ENCODE measurements at places on chromosomes 3 and 15. TPM values are rescaled to one million over a fixed set of nuclear protein-coding genes. Genes with fewer than 3 reads are reported as not detected.

The RETNLB gene
- not detected for total RNA-seq

The UBP1 gene
- 48.0 TPM for total RNA-seq

The GALNT15 gene
- 93.0 TPM for total RNA-seq

The PRRT3 gene
- total RNA-seq = 5.4 TPM

The OSBPL10 gene
- total RNA-seq = 9.5 TPM

The CHRNB4 gene
- total RNA-seq = not detected

The RBPMS2 gene
- not detected for total RNA-seq

Measured in smooth muscle cell of trachea (primary cell).